Activated CD4-positive, alpha-beta T cell treated with anti-CD3 and anti-CD28 coated beads, Interleukin-2, amount 50 U/mL, for 16 hours (primary cell): ENCODE measurements at places on chromosomes 2 and 18.

- DNase-seq = no peak
Measured at GRCh38 chr18:74447404-74448152, 9.5 kb downstream of the DIPK1C start.

GRCh38 chr18:47701134-47701533 lies 229.3 kb downstream of the SMAD2 start:
- no peak for DNase-seq

DNA sequence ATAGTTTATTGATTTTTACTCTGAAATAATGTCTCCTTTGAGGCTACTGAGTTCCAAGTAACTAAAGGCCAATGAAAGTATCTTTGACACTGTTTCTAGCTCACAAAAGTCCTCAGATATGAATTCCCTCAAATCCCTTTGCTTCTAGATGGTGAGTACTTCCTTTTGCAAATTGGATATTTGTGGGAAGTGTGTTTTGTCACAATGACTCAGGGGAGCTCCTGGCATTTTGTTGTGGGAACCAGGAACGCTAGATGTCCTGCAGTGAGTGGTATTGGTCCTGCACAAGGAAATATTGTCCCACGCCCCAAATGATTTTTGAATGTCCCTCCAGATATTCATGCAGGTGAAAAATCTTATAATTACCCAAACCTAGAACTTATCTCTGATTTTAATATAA lies 24.3 kb downstream of the TACR1 start:
- no peak for DNase-seq

GRCh38 chr2:190973726-190974628 lies 40.0 kb downstream of the STAT1 start:
- DNase-seq = no peak

DNA sequence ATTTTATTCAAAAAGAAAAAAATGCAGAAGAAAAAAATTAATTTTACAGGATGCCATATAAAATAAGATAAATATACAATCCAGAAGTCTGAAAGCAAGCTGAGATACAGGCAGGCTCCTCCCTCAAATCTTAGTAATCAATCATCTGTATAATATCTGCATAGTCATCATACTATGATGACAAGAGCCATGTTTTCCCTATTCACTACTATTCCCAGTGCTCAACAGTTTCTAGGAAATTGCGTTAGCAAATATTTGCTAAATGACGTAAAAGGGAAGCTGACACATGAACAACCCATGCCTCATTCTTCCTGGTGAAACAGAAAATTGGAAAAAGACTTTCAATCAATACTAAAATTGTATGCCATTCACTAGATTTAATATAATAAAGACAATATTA lies 793.2 kb downstream of the SUCLG1 start:
- no peak for DNase-seq
